ENCODE measurements at places on chromosomes 5 and 9.
A peak's percentile ranks its signal among the peaks of the same experiment; 100 is the strongest.

DNA sequence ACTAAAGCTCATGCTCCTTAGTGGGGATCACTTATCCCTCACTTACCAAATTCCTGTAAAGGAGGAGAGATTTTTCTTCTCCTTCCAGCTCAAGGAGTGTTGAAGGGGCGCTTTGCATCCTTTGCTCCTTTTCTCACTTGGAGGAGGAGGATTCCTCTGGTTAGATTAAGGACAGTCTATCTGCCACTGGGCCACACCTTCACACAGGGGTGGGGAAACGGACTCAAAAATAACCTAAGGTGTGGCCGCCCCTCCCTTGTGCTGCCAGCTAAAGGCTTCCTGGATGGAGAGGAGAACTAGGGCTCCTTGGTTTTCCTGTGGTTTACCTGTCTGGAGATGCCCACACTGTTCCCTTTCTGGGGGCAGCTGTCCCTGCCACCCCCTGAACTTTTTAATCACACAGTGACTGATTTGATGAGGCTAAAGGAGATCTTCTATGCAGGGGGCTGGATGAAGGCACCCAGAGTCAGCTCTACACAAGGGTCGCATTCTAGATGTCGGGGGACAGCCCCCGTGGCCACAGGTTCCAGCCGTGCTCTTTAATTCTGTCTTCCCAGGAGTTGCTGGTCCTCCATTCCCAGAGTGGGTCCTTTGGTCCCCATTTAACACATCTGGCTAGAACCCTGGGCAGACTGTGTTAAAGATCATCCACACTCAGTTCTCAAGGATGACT is 14.4 kb downstream of the GLRX start:
- no peak for DNase-seq

GRCh38 chr9:115522912-115523311 is 405.0 kb upstream of the TNC start:
- DNase-seq = no peak

DNA sequence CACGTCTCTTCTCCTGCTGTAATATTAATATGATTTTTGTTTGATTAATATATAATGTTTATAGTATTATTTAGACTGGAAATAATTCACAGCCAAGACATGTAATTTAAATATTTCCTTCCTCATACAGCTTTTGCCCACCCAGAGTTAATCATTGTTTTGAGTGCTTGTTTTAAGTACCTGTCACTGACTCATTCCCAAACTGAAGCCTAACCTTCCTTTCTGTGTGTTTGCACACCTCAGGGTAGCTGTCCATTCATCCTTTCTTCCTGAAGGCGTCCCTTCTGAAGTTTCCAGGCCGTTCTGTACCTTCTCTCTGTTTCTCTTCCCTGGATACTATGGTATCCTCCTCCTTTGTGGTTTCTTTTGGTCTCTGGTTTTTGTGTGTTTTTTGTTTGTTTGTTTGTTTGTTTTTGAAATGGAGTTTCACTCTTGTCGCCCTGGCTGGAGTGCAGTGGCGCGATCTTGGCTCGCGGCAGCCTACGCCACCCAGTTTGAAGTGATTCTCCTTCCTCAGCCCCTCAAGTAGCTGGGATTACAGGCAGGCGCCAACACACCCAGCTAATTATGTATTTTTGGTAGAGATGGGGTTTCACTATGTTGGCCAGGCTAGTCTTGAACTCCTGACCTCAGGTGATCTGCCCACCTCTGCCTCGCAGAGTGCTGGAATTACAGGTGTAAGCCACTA is 312.4 kb downstream of the DOCK8 start:
- DNase-seq = no peak

DNA sequence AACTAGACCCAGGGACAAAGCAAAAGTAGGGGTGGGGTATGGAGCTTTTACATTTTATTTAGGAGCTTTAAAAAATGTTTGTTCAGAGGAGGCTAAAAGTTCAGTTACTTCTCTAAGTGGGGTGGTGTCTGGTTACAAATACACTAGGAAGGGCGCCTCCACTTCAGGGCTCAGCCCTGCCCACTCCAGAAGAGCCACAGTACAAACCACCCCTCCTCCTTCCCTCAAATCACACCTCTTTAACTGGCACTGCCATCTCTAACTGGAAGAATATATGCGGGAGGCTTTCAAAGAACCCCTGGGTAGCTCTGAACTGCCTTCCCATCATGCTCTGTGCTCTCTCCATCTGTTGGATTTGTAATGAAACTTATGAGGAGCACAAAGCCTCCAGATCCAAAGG is 98.8 kb upstream of the NFIB start:
- DNase-seq = no peak

DNA sequence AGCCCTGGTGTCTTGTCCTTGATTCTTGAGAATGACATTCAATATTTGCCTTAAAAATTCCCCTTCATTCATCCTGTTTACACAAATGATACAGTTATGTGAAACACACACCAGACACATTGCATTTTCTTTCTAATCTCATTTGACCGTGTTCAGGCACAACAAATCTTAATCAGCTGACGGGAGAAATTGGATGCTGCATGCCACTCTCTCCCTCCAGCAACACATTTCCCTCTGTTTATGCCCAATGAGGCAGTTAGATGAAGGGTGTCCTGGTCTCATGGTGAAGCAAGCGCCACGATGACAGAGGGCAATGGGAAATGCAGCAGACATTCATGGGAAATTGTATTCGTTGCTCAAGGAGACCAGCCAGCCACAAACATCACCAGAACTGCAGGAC is 3.2 kb upstream of the FGF1 start:
- DNase-seq = no peak

DNA sequence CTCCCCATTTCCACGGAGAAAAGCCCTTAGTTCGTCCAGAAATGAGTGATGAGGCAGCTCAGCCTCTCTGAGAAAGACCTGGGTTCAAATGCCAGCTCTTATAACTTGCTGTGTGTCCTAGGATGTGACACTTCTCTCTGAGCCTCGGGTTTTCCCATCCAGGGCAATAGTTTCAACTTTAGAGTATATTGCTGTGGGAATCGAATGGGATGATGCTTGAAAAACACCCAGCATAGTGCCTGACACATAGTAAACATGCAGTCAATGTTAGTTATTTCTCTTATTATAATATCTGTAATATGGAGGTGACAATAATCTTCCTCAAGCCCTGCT is 430 bp upstream of the MAPKAP1 start:
- no peak for DNase-seq

- DNase-seq = peak; percentile 70
These were observed 23.1 kb upstream of the SPTLC1 start for GRCh38 chr9:92138157-92138959.

DNA sequence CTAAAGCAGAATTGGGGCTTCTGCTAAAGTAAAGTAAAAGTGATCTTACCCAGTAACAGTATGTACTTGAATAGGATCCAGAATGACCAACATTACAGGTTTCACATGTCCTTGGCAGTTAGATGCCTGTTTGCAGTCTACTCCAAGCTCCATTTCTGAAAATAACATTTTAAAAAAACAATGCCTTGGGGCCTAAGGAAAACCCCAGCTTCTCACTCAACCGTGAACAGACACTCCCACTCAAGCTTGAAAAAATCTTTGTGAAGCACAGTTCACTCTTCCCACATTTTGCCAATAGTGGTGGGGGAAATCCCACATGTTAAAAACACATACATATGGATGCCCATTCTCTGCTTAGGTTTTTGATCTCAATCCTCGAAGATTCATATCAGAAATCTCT is 304.1 kb downstream of the ARRDC3 start:
- no peak for DNase-seq

GRCh38 chr5:85132269-85132668 is 747.6 kb upstream of the EDIL3 start:
- no peak for DNase-seq

DNA sequence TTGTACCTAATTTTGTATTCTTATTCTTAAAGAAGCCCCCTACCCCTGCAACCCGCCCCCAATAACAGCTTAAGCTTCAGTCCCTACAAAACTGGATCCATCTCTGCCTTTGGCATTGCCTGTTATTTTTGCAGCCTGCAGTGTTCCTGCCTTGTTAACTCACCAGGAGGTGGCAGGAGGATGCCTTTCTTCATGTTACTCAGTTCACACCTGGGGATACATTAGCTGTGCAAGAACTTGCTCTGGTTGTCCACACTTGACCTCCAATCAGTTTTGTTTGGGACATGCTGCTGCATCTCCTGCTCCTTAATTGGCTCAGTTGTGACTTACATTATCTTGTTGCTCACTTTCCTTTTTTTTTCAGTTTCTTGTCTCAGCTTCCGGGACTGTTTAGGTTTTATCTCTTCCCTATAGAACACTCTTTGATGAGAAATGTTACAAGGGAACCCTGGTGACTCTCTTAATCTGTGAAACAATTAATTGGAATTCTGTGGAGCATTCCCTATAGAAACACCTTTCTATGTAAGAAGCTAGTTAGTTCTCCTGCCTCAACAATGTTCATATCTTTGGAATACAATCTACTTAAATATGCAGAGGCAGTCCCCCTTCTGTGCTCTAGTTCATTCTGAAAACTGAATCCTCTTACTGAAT is 467.7 kb upstream of the ACO1 start:
- no peak for DNase-seq

DNA sequence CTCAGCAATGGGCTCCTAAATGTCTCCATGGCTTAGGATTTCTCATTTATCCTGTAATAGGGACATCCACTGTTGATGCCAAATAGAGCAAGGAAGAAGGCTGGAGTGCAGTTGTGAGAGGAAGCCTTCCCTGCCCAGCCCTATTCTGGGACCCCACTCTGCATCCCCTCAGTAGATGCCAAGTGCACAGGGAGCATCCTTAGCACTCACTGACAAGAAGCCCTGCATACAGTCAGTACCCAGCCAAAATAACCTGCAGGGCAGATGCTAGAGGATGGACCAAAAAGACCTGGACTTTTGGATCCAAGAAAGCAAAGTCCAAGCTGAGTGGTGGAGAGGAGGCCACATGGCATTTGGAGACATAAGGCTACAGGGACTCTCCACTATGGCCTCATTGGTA is 113.5 kb upstream of the SPOCK1 start:
- DNase-seq = no peak

DNA sequence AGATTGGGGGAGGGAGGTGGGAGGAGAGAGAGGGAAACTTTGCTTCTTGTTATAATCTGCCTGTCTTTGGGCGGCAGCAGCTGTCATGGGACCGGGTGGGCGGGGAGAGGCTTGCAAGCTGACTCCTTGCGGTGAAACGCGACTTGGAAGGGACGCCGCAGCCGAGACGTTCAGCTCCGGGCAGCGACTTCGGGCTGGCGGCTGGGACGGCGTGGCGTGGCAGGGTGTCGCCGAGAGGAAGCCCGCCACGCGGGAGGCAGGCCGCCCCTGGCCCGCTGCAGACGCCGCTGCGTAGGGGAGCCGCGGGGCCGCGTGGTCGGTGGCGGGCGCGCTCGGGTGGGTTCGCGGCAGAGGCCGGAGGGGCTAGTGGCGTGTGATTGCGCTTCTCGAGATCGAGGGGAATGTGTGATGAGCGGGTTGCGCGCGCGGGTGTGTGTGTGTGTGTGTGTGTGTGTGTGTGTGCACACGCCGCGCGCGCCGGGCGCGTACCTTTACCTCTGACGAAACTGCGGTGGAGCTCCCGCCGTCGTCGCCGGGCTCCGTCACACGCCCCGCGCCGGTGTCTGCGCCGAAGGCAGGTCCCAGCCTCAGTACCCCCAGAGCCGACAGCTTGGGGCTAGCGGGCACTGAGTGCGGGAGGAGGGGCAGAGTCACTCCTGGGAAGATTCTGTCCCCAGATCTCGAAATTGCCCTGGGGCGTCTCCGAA is 1.7 kb downstream of the PPARGC1B start:
- DNase-seq = peak; percentile 71

DNA sequence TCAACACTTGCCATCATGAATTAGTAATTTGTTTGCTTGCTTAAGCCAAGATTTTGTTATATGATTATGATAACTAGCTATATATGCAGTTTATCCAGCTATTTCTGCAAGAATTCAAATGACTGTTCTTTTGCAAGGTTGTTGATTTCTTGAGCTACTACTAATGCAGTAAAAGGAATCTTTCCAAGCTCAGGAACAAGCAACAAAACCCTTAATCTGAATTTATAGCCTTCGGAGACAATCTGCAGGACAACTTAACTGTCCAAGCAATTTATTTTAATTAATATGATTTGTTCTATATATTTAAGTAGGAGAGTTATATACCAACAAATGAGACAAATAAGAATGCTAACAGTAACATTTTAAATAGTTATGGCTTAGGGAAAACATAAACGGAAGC is 426.8 kb upstream of the POU5F2 start:
- no peak for DNase-seq

GRCh38 chr9:130663977-130664250 is 480 bp upstream of the PRDM12 start:
- no peak for DNase-seq

GRCh38 chr5:72346398-72346797 is 26.2 kb downstream of the PTCD2 start:
- no peak for DNase-seq

GRCh38 chr5:60458666-60459065 is 241.3 kb downstream of the DEPDC1B start:
- DNase-seq = no peak

DNA sequence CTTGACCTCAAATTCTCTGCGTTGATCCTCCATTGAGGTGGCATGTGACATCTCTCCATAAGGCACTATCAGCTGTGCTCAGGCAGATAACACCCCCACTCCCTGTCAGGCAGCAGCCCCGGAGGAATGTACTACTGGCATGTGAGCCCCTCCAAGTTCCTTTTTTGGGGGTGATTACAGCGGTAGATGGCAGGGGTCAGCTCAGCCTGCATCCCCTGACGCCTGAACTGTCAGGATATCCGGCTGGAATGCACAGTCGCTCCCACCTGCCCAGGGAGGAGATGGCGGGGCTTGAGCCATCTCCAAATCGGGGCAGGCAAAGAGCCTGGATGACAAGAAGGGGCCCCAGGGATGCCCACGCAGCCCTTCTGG is 40.8 kb downstream of the FAM78A start:
- no peak for DNase-seq

DNA sequence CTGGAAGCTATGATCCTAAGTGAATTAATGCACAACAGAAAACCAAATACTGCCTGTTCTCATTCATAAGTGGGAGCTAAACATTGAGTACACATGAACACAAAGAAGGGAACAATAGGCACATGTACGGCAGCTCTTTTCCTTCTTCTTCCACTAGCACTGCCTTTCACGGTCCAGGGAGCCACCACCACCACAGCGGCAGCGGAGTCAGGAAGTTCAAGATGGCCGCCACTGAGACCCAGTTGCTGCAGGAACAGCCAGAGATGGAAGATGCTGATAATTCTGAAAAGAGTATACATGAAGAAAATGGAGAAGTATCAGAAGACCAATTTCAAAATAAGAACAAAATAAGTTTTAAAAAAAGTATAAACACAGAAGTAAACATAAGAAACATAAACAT is 39.5 kb upstream of the TNFSF15 start:
- no peak for DNase-seq

Data from CD8-positive, alpha-beta T cell (primary cell).